ENCODE measurements at places on chromosomes 12 and 14.

DNA sequence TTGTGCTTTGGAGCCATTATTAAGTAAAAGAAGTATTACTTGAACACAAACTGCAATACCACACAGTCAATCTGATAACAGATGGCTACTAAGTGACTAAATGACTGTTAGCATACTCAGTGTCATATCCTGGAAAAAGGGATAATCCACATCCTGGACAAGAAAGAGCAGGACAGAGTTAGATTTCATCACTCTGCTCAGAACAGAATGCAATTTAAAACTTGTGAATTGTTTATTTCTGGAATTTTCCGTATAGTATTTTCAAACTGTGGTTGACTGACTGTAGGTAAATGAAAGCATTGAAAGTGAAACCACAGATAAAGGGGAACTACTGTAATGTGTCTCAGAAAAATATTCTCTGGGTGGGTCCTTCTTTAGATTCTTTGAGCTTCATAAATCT is 458.8 kb downstream of the TMEM117 start:
- DNase-seq, result no peak

DNA sequence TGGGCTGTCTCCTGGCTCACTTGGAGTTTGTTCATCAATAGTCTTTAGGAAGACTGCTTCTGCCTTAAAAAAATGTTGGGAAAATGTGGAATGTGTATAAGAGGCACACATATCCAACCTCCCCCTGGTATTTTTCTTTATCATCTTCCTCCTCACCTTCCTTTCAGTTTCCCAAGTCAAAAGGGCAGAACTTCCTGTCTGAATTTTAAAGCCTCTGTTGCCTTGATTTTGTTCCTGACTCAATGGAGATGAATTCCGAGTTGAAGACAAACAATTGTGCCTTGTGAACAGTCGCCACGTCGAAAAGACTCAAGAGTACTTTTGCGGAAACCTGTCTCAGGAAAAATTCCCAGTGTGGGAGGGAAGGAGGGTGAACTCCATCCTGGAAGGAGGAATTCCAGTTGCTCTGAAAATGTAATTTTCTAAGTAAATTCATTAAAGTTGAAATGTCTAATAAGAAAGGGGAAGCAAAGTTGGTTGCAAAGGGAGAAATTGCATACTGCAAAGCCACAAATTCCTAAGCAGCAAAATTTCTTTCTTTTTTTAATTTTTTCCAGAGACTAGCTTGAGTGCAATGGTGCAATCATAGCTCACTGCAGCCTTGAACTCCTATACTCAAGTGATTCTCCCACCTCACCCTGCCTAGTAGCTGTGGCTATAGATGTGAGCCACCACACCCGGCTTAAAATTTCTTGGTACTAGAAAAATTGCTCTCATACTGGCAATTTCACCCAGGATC is 50.2 kb upstream of the ELK3 start:
- no peak for DNase-seq

DNA sequence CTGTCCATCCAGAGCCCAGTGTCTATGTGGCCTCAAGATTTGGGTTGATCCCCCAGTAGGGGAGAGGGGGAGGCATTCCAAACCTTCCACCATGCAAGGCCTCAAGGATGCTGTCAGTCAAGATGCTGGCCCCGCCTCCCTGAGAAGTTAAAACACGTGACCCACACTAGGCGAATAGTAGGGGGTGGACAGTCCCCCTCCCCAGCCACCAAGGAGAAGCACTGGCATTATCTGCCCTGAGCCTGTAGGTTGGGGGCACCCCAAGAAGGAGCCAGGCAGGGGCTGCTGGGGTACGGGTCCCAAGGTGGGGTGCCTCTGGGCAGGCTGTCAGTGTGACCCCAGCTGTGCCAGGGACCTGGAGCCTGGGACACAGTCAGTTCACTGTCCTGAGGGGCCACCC is 2.3 kb downstream of the SLC25A29 start:
- DNase-seq, result no peak

- no peak for DNase-seq
Measured at GRCh38 chr14:77455966-77456640, 1.3 kb downstream of the VIPAS39 start.

GRCh38 chr14:68546839-68547238 is 246.0 kb downstream of the ZFP36L1 start:
- DNase-seq, result no peak

- no peak for DNase-seq
Measured at GRCh38 chr14:59107819-59108218, 80.6 kb upstream of the DAAM1 start.

- DNase-seq, result no peak
Measured at GRCh38 chr12:131254374-131254773, 300.7 kb downstream of the ADGRD1 start.

- DNase-seq, result no peak
Measured at GRCh38 chr12:113935459-113935858, 30.7 kb downstream of the RBM19 start.

DNA sequence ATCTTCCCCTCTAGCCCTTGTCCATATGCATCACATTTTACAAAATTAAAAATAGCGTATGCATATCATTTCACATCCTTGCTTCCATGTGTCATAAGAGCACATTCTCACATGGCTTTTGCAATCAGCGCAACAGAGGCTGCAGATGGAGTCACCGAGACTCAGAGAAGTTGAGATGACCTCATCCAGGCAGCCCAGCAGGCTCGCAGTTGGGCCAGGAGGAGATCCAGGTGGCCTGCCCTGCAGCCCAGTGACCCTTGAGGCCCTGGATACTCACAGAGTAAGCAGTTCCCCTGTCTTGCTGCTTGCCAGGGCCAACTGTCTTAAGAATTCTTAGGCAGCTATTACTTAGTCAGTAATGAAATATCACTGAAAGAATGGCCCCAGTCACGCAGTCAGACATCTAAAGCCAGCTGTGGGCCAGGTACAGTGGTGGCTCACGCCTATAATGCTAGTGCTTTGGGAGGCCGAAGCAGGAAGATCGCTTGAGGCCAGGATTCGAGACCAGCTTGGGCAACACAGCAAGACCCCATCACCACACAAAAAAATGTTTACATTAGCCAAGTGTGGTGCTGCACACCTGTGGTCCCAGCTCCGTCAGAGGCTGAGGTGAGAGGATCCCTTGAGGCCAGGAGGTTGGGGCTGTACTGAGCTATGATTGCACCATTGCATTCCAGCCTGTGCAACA is 9.1 kb downstream of the CAMKK2 start:
- no peak for DNase-seq

DNA sequence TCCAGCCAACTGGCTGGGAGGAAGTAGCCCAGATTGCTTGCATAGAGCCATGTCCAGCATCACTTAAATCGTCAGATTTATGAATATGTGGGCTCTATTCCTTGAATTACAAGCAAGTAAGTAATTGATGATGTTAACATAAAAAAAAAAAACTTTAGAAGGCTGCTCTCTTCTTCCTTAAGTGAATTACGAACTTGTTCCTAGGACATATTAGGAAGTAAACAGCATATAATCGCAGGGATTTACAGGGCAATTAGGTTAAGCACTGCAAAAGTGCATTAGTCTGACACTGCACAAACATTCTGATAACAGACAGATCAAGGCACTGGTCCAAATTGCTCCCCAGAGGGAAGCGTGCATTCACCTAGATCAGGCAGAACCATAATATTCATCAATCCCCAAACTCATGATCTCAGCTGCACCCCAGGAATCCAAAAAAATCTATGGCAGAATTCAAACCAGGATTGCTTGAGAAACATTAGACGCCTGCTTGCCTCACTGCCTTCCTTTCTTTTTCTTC is 293.2 kb downstream of the TMEM132D start:
- DNase-seq, result no peak

DNA sequence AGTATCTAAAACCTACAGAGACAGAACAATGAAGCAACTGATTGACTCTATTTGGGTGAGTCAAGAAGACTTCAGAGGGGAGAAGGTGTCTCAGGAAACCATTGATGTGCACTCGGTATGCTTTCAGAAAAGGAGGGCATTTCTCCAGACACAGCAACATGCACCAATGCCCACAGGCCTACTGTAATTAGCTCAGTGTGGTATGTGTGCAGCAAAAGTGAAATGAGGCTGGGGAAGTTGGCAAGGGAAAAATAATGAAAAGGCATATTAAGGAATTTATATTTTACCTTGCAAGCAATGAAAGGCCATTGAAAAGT is 158.4 kb upstream of the GRIP1 start:
- no peak for DNase-seq

DNA sequence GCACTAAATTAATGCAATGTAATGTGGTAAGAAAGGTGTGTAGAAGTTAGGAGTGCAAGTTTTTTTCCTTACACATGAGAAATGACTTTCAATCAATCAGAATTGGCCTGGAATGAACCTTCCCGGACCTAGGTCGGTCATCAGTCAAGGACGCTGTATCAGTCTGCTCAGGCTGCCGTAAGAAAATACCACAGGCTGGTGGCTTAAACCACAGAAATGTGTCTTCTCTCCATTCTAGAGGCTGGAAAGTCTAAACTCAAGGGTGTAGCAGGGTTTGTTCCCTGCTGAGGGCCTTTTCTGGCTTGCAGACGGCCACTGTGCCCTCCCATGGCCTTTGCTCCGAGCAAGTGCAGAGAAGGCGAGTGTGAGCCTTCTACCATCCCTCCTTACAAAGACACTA is 86.6 kb upstream of the DYNC1H1 start:
- no peak for DNase-seq

- no peak for DNase-seq
Measured at GRCh38 chr14:90560991-90561390, 164.2 kb downstream of the CALM1 start.

GRCh38 chr14:96662116-96662970 is 134.8 kb upstream of the VRK1 start:
- DNase-seq, result no peak

GRCh38 chr12:102956738-102957327 is 641 bp upstream of the ASCL1 start:
- DNase-seq, result no peak

GRCh38 chr14:95402176-95402575 is 82.5 kb upstream of the CLMN start:
- DNase-seq, result no peak

DNA sequence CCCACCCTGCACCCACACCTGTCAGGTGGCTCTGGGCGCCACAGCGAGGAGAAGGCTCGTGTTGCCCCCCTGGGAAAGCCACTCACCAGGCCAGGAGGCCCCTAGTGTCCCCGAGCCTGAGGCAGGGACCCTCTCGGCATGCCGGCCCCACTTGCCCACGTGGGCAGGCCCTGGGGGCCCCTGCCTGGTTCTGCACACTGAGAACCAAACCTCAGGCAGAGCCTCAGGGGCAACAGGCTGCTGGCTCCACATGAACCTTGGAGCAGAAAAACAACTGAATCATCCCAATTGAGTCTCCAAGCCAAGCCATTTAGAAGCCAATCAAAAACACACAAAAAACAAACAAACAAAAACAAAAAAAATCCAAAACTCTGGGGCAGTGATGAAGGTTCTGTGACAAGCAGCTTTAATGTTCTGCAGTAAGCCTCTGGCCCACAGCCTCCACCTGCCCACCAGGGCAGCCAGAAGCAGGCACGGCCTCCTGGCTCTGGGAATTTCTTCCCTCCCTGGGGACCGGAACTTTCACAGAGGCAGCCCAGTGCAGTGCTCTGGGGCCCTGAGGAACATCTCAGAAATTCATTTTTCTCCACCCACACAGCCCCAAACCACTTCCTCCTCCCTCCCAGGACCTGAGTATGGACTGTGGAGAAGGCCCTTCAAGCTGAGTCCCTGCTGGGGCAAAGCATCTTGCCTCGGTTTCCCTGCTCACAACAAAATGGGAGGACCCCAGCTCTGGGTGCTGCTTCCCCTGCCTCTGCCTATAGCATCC is 90.2 kb downstream of the CHGA start:
- peak; percentile 18 for DNase-seq

GRCh38 chr12:57415088-57415487 is 15.8 kb downstream of the R3HDM2 start:
- no peak for DNase-seq

- no peak for DNase-seq
Measured at GRCh38 chr12:53052419-53053217, 2.8 kb downstream of the TNS2 start.

DNA sequence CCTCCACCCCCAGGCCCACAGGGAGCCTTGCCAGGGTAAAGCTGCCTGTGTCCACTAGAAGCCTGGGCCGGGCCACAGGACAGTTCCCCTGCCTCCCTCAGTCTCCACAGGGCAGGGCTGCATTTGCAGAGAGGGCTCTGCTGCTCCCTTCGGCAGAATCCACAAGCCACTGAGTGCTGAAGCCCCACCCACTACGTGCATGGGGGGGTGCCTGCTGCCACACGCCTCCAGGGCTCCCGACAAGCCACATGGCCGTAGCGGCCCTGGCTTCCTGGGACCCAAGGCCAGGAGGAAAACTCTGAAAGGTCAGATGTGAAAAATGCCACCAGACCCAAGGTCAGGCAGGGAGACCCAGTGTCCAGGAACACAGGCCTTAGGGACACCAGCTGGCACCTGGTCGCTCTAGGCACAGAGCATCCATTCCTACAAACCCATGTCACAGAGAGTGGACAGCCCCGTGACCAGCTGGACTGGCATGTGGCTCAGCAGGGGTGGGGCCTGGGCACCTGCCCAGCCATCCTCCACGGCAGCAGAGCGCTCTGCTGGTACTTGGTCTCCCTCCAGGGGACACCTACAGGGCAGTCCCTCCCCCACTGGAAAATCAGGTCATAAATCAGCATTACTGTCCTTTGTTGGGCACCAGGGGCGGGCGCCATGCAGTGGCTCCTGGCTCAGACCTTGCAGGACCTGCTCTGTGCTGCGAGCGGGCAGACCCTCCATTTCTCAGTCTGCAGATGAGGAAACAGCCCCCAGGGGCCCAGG is 42.9 kb downstream of the CCDC85C start:
- DNase-seq, result no peak

GRCh38 chr14:101884089-101884933 is 80.1 kb upstream of the DYNC1H1 start:
- no peak for DNase-seq

DNA sequence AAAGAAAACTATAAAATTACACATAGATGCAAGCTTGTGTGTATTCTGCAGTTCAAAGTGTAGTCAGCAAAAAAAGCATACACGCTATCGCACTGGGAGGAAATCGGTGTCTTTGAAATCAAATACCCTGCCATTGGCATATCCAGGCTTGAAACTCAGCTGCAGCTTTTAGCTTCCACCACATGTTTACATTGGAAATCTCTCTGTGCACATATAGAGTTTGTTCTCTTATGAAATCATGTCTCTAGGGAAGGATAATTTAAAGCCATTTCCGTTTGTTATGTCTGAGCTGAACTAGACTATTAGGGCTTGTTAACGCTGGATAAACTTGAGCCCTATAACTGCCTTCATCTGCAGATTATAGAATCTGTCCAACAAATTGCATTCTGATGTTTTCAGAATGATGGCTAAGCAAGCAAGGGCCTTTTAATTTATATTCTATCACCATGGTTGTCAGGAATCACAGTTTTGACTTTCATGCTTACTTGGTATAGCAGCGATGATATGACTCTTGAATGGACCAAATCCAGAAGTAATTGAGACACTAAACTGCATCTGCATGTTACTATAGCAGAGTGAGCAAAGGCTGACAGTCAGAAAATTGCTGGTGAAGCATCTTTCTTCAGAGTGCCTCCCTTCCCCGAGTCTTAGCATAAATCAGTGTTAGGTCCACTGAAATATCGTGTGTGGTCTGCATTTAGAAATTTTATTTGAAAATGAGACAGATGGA is 442.8 kb downstream of the ZFP36L1 start:
- DNase-seq, result no peak

GRCh38 chr12:92424338-92424737 is 278.5 kb upstream of the PLEKHG7 start:
- no peak for DNase-seq

- no peak for DNase-seq
Measured at GRCh38 chr12:58750484-58750883, 169.8 kb downstream of the LRIG3 start.

All from GDM1 (cell line).